ENCODE measurements at places on chromosomes 1 and 21. TPM values are rescaled to one million over a fixed set of nuclear protein-coding genes. Genes with fewer than 3 reads are reported as not detected.

The PTPRU gene
- 15.9 TPM for total RNA-seq

The CELA2B gene
- not detected for total RNA-seq

The AADACL3 gene
- not detected for total RNA-seq

The PTCH2 gene
- 0.24 TPM for total RNA-seq

The LCA5L gene
- 1.5 TPM for total RNA-seq

The PLXNA2 gene
- total RNA-seq, result 10.8 TPM

The SPEN gene
- total RNA-seq, result 25.0 TPM

The RGS16 gene
- total RNA-seq, result 2.2 TPM

The LMOD1 gene
- total RNA-seq, result 42.2 TPM
